ENCODE measurements at places on chromosomes 1 and 21.

DNA sequence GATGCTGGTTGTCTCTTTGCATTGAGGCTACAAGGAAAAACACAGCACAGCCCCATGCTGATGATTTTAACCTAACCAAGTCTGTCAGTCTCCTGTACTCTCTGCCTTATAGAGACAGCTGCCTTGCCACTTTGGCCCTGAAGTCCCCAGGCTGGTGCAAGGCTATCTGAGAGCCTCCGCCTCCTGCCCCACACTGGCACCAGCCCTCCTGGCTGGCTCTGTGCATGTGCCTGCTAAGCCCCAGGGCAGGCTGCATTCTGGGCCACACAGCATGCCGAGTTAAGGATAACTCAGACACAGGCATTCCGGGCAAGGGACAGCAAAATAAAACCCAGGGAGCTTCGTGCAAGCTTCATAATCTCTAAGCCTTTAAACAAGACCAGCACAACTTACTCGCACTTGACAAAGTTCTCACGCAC is 910 bp downstream of the RUNX1 start:
- DNase-seq: no peak

DNA sequence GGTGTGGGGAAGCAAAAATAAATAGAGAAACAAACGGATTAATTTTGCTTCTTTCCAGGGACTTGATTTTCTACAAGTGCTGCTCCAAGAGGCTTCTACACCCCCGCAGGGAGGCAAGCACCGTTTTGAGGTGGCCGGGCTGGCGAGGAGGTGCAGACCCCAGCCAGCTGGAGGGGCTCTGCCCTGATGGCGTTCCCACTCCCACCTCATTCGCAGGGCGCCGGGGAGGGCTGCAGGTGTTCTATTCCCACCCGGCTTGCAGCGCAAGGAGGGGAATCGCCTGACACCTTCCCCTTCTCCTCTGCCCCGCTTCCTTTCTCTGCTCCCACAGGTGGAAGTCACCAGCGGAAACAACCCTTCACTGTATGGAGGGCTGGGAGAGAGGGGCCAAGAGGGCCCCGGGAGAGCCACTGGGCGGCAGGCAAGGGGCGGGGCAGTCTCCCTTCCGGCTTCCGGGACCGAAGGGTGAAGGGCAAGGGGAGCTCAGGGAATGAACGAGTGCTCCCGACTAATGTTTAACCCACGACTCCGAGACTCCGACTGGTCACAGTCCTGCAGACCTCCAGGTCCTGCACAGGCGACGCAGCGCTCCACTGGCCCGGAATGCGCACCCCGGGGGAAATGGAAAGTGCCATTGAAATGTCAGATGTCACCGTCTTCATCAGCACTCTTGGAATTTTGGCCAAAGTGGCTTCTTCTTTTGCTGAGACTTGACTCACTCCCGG is 29.1 kb downstream of the TEX35 start:
- DNase-seq: no peak

DNA sequence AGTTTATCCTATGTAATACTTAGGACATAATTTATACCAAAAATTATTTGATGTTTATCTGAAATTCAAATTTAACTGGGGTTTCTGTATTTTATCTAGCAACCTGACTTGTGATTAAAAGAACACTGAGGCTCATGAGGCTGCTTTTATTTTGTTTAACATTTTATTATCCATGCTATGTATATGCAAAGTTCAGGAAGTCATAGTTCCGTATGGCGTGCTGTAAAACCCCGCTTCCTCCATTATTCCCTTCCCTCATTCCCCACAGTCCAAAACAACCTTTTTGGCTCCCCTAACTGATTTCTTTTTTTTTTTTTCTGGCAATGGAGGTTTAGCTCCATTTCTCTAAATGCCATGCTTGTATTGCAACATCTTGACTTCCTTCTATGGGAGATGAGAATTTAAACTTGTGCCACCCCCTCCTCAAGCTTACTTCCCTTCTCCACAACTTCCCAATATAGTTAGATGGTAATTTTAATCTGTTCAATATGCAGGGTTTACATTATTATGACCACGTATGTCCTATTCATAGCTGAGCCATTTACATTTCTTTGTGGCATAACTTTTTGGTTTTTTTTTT is 138.0 kb upstream of the DNAH14 start:
- no peak for DNase-seq

DNA sequence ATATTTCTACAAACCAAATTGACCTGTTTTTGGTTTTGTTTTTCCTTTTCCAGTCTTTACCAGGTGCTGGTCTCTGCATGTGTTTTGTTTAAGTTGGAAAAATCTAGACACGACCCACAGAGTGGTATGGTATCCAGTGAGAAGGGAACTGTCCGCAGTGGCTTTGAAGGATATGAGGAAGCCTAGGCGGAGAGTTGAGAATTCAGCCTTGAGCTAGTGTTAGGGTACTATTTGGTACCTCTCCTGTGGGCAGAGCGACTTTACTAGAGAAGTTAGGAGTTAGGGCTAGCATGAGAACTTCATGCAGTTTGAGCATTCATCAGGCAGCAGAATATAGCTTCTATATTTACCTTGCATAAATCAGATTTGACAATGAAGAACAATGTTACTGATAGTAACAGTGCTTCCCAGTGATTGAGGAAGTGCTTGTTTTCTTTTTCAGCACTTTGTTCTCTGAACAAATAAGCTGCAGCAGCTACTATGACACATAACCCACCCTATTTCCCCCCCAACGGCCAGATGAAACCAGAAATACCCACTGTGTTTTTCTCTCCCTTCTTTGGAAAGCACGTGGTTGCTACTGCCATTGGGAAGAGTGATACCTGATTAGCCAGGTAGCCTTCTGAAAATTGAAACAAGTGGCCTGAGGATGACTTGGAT is 19.0 kb downstream of the MRPS6 start:
- no peak for DNase-seq

- DNase-seq: no peak
Measured at GRCh38 chr1:156643049-156643777, 1.3 kb downstream of the BCAN start.

All from smooth muscle cell of the brain vasculature (primary cell).